ENCODE measurements at places on chromosomes 1 and 21.

- no peak for DNase-seq
Observed at GRCh38 chr1:114229368-114229767, 75.7 kb upstream of the SYT6 start.

- DNase-seq, result no peak
Observed at GRCh38 chr1:163583661-163584181, 262.0 kb downstream of the NUF2 start.

- no peak for DNase-seq
Observed at GRCh38 chr21:44353191-44353970, at the start of gene TRPM2. TSS of gene TRPM2 (plus strand) at chr21:44353621. CDS start at chr21:44353701, 80 bp downstream.

DNA sequence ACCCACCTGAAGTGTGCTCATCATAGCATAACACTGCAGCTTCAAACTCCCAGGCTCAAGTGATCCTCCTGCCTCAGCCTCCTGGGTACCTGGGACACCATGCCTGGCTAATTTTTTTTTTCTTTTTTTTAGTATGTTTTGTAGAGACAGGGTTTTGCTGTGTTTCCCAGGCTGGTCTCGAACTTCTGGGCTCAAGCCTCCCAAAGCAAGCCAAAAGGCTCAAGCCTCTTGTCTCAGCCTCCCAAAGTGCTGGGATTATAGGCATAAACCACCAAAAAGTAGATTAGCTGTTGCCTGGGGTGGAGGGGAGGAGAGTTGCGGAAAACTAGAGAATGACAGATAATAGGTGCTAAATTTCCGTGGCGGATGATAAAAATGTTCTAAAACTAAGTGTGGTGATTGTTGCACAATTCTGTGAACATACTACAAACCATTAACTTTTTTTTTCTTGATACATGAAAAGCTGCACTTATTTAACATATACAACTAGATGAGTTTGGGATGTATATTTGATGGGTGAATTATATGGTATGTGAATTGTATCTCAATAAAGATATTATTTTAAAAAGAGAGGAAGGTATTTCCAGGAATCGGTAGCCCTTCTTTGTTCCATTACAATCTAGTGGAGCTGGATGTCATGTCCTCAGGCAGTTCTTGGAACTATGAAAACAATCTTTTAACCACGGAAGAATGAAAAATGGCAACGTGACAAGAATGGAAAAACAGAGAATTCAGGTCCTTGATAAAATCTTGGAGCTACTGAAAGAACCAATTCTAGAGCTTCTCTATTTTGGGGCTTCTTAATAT lies 27.3 kb upstream of the MED18 start:
- no peak for DNase-seq

DNA sequence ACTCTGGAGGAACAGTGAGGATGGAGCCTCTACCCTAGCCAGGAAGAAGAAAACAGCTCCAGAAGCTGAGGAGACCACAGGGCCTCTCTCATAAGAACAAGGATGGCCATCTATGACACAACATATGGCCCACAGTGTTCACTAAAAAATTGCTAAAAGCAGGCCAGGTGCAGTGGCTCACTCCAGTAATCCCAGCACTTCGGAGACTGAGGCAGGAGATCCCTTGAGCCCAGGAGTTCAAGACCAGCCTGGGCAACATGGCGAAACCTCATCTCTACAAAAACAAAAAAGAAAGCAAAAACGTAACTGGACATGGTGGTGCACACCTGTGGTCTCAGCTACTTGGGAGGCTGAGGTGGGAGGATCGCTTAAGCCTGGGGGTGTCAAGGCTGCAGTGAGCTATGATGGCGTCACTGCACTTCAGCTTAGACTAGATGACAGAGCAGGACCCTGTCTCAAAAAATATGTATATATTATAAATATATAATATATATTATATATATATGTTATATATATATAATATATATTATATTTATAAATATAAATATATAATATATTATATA lies 103.1 kb downstream of the TOMM20 start:
- no peak for DNase-seq

- no peak for DNase-seq
Observed at GRCh38 chr1:246214708-246215509, 292.2 kb downstream of the SMYD3 start.

- DNase-seq, result no peak
Observed at GRCh38 chr1:217418269-217419193, 212.4 kb downstream of the GPATCH2 start.

GRCh38 chr1:93635614-93636543 lies 45.8 kb downstream of the BCAR3 start:
- DNase-seq, result no peak

DNA sequence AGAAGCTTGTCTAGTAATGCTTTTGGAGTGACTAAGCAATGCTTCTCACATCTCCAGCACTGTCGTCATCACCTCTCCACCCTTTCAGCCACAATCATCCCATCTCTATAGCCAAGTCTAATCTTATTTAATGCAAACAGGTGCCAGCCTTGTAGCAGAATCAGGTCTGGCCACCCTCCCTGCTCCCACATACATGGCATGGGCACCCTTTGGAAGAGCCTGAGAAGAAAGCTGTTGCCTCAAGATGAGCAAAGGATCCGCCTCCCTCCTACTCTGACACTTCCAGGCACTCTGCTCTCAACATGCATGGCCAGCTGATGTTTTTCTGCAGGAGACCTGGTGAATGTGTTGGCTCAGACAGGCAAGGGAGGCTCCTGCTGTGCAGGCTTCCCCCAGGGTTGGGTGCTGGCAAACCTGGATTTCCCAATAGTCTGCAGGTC lies 113.1 kb upstream of the GRIK3 start:
- DNase-seq, result no peak

DNA sequence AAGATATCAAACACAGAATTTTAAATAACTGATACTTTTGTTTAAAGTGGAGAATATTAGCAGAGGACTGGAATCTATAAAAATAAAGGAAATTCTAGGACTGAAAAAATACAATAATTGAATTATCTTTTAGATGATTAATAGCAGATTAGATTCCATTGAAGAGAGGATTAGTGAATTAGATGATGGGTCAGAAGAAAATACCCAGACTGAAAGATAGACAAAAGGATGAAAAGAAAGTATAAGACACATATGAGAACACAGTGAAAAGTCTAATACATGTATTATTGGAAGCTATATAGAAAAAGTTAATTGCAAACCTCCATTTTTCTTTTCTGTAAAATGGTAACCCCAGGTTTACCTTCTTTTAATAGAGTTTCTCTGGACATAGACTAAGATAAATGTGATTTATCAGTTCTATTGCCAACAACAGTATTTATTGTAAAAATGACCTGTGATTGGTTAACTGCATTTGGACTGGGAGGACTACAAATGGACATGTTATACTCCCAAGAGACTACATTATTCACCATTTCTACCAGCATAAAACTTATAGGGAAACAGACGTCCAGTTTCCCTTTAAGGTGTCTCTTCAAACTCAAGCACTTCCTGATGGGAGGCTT lies 11.0 kb downstream of the PRKAA2 start:
- no peak for DNase-seq

- no peak for DNase-seq
Observed at GRCh38 chr1:212974711-212975110, 24.4 kb downstream of the VASH2 start.

GRCh38 chr1:183576537-183576936 lies 13.7 kb downstream of the NCF2 start:
- DNase-seq, result no peak

DNA sequence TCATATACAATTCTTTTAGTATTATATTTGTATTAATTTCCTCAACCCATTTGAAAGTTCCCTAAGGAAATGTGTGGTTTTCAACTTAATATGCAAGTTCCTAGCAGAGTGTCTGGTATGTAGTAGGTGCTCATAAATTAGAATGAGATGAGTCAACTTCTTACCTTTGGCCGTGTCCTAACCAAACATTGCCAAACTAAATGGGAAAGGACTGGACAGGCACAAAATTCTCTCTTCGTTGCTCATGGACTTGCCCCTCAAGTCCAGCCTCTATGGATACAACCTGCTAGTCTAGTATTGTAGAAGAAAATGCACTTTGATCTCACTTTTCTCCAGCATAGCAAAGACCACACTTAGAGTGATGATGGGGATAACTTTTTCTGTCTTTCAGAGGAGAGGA lies 11.6 kb upstream of the MRPS14 start:
- no peak for DNase-seq

DNA sequence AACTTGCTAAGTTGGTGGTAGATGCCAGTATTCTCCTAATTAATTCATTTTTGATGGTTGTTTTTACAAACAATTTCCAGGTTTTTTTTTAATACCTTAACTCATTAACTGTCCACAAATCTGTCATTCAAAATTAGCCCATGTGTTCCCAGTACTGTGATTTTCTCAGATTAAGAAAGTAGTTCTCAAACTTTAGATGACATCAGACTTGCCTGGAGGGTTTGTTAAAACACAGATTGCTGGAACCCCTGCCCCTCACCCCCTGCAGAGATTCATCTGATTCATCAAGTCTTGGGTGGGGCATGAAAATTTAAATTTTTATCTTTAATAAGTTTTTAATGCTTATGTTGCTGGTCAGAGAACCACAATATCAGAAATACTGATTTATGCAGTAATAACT lies 130.5 kb downstream of the BACH1 start:
- DNase-seq, result no peak

DNA sequence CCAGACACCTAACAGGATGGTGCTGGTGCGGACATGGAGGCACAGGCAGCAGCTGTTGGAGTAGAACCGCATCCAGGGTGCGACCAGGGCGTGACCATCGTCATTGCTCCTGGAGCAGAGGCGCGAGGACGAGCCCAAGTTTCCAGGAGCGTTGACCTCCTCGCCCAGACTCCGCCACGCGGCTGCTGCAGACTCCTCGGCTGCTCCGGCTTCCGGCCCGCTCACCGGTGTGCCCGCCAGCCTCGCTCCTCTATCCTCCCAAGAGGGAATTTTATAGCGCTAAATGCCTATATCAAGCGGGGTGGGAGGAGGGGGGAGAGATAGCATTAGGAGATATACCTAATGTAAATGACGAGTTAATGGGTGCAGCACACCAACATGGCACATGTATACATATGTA lies 5.3 kb upstream of the S100A12 start:
- DNase-seq, result no peak

- no peak for DNase-seq
Observed at GRCh38 chr1:160862203-160863060, at the start of gene CD244. TSS of gene CD244 (minus strand) at chr1:160862887. CDS start at chr1:160862677, 210 bp downstream.

- no peak for DNase-seq
Observed at GRCh38 chr1:116179419-116179818, 68.2 kb downstream of the MAB21L3 start.

- no peak for DNase-seq
Observed at GRCh38 chr1:89815611-89816010, 5.2 kb upstream of the LRRC8D start.

DNA sequence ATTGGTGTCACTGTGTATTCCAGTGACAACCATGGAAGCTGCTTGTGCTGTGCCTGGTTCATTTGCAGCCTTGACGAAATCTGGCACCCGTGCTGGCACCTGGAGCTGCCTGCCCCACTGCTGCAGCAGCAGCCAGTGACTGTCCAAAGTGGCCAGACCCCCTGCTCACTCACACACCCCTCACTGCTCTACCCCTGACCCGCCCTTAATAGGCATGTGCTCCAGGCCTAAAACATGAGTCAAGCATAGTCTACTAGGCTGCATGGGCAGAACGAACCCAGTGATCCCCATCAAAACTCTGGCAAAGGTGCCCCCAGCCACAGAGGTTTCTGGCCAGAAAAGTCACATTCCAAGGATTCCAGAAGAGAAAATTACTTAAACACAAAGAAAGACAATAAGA lies 7.7 kb downstream of the PRAMEF1 start:
- DNase-seq, result no peak

- DNase-seq, result no peak
Observed at GRCh38 chr1:229433364-229434004, 410 bp downstream of the ACTA1 start.

DNA sequence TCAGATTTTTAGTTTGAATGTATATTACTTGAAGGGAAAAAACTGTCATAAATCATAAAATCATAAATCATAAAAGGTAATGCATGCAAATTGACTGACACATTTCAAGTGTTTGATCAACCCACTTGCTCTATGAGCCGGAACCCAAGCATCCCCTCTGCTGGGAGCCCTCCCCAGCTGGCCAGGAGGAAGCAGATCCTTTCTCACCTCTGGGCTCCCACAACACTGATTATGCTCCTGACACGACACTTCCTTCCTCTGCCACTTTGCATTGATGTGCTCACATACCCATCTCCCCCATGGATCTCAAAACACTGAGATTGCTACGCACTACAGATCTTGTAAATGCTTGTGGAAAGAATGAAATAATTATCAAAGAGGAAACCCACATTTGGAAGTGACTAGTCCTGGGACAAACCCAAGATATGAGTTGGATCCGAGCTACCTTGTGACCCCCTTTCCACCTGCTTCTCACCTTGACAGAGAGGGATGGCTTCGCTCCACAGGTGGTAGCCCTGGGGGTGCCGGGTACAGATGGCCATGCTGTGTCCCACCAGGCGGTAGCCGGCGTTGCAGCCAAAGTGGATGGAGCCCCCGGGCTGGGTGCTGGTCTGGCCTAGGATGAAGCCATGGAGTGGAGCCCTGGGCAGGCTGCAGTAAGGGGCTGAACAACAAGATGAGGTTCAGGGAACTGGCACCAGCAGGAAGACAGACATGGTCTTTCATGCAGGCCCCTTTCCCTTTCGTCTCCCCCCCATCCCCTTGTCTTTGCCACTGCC lies 104.6 kb downstream of the ZSCAN20 start:
- DNase-seq, result no peak

DNA sequence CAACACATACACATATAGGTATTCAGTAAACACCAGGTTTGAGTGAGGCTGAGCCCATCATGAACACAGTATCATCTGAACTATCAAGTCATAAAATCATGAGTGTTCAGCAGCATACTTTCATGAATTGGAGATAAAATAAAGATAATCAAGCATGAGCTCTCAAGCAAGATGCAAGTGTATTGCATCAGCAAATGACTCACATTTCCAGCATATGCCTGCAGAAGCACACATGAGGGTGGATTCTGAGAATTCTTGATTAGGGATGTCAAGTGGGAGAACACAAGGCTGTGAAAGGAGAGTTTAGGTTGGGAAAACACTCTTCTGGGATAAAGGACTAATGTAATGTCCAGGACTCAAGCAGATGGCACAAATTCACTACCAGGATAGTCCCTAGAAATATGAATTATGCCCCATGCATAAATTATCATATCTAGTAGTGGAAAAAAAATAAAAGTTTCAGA lies 299.2 kb downstream of the SRGAP2C start:
- DNase-seq, result no peak

DNA sequence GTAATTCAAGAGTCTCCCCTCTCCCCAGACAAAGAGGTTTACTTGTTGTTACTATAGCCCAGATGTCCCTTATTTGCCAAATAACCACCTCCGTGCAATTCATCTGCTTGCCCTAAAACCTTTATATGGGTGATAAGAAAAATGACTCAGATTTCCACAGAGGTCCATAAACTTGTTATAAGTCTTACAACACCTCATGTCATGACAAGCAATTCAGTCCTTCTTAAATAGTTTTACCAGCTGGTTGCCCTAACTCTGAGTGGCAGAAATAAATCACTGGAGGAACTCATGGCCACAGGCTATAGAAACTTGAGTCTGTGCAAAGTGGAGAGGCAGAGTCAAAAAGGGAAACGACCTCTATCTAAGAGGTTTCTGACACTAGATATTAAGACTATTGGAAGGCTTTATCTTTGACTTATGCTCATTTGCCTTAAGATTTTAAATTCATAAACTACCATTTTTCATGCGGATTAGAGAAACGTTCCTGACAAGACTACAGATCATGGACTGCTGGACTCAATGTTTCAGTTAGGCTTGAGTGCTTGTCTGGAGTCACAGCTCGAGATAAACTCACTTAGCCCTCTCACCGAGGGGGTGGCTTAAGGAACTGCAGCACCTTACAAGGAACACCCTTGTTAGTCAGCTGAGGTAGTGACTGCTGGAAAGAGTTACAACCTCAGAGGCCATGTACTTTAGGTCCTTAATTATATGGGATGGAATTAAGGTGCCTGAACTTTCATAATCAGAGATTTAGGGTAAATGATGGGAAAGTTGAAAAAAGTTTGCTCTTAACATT lies 662.5 kb upstream of the USP24 start:
- DNase-seq, result no peak
